ENCODE measurements at places on chromosomes 5 and 9.
A peak's percentile ranks its signal among the peaks of the same experiment; 100 is the strongest.

DNA sequence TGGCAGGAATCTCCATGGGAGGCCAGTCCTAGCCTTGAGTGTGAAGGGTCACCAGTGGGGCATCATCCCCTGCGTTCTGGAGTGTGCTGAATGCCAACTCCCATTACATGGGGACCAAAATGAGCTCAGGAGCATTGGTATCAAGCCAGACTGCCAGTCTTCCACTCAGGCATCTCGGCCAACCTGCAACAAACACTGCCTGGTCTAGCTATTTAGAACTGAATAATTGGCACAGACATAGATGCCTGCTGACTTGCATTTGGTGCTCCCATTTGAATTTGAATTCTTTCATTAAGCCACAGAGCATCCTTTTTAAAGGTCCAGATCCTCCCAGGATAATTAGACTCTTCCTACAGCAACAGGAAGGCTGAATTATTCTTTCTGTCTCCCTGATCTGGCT is 116.6 kb upstream of the ABCA1 start:
- no peak for DNase-seq

- DNase-seq = no peak
These were observed 49.3 kb upstream of the FANCC start for GRCh38 chr9:95366731-95367325.

GRCh38 chr5:95155888-95156287 is 129.0 kb downstream of the MCTP1 start:
- no peak for DNase-seq

- DNase-seq = no peak
These were observed 1.2 kb downstream of the TTC33 start for GRCh38 chr5:40754381-40755092.

DNA sequence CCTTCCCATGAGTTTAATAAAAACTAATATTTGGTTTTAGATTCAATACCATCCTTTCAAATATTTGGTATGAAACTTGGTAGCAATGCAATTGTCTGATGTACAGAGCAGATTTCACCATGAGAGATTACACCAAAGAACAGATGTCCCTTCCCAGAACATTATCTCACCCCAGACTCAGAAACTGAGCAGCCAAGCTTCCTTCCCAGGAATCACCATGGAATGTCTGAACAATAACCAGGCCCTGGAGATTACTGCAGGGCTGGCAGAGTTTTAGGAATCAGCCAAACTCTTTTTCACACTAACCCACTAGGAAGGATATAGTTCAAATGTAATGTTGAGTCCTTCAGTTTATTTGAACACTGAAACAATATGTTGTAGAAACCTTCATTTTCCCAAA is 23.9 kb downstream of the CLTA start:
- DNase-seq = no peak

DNA sequence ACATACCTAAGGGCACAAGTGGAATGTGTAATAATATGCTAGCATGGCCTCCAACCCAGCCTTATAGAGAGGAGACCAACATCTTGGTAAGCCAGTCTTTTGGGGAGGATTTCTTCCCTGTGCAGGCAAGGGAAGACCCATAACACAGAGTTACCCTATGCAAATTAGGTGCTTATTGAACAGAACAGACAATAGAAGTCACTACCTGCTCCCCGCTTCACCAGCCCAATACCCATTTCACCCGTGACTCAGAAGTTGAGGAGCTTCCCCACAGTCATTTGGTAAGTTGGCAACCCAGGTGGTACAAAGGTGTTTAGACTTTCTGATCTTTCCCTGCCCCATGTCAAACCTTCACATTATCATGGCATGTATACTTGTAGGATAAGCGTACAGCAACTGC is 44.6 kb downstream of the AOPEP start:
- DNase-seq = no peak

DNA sequence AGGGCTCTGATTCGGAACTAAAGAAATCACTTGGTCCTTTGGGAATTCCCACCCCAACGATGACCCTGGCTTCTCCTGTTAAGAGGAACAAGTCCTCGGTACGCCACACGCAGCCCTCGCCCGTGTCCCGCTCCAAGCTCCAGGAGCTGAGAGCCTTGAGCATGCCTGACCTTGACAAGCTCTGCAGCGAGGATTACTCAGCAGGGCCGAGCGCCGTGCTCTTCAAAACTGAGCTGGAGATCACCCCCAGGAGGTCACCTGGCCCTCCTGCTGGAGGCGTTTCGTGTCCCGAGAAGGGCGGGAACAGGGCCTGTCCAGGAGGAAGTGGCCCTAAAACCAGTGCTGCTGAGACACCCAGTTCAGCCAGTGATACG is 83.4 kb downstream of the GOLPH3 start:
- no peak for DNase-seq

- no peak for DNase-seq
These were observed 656.3 kb upstream of the ZNF608 start for GRCh38 chr5:125402787-125403186.

- no peak for DNase-seq
These were observed 219.8 kb downstream of the C9orf50 start for GRCh38 chr9:129400971-129401622.

DNA sequence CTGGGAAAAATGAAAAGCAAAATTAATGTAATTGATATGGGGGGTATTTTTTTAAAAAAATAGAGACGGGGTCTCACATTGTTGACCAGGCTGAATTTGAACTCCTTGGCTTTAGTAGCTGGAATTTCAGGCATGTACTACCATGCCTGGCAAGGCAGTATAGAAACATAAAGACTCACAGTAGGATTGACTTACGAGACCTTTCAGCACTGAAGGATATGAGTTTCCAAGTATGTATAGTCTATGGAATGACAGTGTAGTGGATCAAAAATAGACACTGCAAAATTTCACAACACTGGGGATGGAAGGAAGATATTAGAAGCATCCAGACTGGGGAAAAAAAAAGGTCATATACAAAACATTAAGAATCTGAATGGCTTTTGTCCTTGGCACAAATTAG is 6.8 kb downstream of the DCP2 start:
- DNase-seq = no peak

- DNase-seq = peak; percentile 98
These were observed at the start of gene TENT4A for GRCh38 chr5:6713274-6714225. TENT4A (plus strand) TSS chr5:6713432; CDS start chr5:6713984, 552 bp downstream.

DNA sequence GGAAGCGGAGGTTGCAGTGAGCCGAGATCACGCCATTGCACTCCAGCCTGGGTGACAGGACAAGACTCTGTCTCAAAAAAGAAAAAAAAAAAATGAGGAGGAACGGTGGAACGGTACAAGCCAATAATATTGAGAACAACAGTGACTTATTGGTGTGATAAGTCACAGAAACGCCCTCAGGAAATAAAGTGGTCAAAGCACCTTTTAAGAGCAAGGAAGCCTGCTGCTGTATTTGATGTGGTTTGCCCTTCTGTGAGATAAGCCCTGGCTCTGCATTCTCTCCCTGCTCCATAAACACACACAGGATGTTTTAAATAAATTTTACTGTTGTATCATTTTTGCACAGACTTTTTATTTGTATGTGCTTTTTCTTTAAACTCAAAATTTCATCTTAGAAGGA is 269.9 kb upstream of the MSX2 start:
- no peak for DNase-seq

- DNase-seq = no peak
These were observed 104.8 kb downstream of the ISOC1 start for GRCh38 chr5:129199308-129199707.

GRCh38 chr9:754150-754931 is 87.2 kb upstream of the DMRT1 start:
- DNase-seq = no peak

- DNase-seq = no peak
These were observed at the start of gene CXCL14 for GRCh38 chr5:135578685-135579341. CXCL14 (minus strand) TSS chr5:135578991; CDS start chr5:135578778, 213 bp downstream.

- no peak for DNase-seq
These were observed 112.7 kb upstream of the SLC24A2 start for GRCh38 chr9:19901586-19901985.

DNA sequence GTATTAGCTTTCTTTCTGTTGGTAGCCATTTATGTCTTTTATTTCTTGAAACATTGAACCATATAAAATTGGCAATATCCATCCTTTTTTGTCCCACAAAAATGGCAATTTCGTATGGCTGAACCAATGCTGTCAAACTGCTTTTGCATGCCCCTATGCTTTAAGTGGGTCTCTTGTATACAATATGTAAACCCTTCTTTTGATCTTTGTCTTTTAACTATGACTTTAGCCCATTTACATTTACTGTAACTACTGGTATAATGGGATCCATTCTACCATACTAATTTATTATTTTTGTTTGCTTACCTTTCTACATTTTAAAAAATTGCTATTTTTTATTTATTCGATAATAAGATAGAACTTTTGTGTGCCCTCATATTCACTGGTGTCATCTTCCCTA is 93.4 kb downstream of the TENT4A start:
- DNase-seq = no peak

DNA sequence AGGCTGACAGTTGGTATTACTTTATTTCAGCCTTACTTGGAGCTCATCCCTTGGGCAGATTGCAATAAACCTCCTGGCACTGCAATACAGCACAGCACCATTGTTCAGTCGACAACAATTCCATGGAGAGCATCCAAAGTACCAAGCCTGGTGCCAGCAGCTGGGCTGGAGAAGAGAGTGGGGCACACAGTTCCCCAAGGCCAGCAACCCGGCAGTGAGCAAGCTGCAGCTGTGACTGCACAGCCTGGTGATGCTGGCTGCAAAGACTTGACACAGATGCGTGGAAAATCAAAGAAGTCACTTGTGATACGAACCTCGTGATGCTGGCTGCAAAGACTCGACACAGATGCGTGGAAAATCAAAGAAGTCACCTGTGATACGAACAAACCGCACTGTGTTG is 125.4 kb downstream of the ATPSCKMT start:
- DNase-seq = no peak

GRCh38 chr5:153598099-153598498 is 107.6 kb downstream of the GRIA1 start:
- DNase-seq = no peak

DNA sequence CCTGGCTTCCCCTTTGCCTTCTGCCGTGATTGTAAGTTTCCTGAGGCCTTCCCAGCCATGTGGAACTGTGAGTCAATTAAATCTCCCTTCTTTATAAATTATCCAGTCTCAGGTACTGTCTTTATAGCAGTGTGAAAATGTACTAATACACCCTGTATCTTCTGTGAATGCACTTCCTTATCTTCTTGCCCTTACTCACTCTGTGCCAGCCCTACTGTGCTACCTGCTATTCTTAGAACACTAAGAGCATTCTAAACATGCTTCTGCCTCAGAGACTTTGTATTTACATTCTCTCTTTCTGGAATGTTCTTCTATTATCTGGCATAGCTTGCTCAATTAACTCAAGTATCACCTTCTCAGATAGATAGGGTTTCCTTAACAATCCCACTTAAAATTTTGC is 164.4 kb upstream of the EDIL3 start:
- no peak for DNase-seq

DNA sequence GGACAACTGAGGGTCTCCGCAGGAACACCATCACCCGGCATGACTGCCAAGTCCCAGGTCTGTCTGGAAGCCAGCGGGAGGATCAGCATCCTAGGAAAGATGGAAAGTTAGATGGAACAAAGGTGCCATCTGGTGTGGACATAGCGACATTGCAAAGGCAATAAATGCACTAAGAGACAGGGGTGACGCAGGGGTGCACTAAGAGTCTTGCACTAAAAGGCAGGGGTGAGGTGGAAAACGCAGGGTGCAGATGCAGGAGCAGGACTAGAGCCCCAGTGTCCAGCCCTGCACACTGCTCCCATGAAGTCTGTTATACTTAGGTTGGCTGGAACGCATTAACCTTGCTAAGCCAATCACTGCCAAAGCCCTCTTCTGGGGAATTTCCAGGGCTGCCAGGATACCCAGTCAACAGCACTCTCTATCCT is 15.5 kb downstream of the ATOX1 start:
- no peak for DNase-seq

DNA sequence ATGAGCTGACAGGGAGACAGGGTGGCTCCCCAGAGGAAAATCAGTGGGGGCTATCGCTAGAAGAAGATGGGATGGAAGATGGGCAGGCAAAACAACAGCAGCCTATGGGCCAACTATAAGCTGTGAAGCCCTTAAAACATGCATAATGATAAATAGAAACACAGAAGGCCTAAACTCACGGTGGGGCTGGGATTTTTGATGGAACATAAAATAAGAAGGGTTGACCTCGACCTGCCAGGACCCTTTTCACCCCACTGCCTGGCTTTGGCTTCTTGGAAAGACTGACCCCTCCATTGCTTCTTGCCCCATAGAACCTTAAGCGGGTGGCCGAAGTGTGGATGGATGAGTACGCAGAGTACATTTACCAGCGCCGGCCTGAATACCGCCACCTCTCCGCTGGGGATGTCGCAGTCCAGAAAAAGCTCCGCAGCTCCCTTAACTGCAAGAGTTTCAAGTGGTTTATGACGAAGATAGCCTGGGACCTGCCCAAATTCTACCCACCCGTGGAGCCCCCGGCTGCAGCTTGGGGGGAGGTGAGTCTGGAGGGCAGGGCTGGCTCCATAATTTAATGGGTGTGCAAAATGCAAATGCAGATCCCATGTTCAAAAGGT is 36.5 kb upstream of the SAP30L start:
- no peak for DNase-seq

- no peak for DNase-seq
These were observed 556.3 kb downstream of the PDE4D start for GRCh38 chr5:59337240-59337639.

- DNase-seq = no peak
These were observed 194.4 kb downstream of the TAF11L14 start for GRCh38 chr5:17828681-17829080.

DNA sequence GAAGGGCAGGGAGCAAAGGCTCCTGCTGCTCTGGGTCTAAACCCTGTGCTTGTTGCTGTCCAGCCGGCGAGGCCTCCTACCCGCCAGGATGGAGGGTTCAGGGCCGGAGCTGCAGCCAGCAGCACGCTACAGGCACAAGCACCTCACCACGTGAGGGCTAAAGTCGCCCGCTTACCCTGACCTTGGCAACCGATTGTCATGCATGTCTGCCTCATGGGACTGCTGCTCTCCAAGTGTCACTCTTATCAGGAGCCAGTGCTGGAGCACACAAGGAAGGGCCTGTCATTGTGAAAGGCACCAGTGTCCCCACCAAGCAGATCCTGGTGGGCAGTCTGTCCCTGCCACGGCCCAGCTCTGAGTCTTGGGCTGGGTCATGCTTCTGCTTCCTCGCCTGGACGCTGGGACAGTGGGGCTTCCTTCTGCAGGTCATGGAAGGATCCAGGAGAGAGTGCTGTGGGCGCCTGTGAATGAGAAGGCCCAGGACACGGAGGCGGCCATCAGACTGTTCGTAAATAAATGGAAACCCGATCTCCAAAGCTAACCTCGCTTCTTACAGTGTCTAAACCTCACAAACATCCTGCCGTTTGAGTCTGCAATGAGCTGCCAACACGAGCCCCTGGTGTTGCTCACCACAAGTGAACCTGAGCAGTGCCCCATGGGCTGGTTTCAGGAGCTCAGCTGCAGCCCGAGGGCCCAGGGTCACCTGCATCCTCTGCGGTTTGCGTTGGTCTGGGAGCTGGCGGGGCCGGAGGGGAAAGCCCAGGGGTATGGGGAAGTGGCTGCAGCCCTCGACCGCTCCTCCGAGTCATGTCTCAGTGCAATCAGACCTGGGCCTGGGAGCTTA is 58.2 kb upstream of the RXRA start:
- no peak for DNase-seq

- no peak for DNase-seq
These were observed 54.7 kb downstream of the ANXA2R start for GRCh38 chr5:42985129-42986037.

GRCh38 chr5:150779397-150780186 is 1.0 kb downstream of the SMIM3 start:
- DNase-seq = no peak

Data from germinal center (tissue), 1 donor.